ENCODE measurements at places on chromosomes 5 and 9.

DNA sequence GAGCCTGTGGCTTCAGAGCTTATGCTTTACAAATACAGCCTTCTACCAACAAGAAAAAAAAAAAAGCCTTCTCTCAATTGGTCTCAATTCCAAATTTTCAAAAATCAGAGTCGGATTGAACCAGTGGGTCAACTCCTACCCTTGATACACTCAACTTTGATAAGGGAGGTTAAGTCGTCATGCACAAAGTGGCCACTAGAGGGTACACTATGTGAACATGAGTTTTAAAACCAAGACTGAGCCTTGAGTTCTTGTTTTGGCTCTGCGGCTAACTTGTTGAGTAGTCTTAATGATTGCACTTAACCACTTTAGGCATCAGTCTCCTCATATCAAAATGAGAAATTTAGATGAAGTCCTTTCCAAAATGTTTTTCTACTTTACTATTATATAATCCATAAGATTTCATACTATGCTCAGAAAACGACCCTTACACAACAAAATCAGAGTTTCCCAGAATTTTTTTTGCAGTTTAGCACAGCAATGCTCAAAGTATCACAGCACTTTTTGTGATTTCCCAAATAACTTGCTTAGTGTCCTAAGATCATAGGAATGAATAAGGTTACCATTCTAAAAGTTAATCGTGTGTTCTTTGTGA lies 92.9 kb upstream of the MTAP start:
- peak; percentile 67 for DNase-seq

DNA sequence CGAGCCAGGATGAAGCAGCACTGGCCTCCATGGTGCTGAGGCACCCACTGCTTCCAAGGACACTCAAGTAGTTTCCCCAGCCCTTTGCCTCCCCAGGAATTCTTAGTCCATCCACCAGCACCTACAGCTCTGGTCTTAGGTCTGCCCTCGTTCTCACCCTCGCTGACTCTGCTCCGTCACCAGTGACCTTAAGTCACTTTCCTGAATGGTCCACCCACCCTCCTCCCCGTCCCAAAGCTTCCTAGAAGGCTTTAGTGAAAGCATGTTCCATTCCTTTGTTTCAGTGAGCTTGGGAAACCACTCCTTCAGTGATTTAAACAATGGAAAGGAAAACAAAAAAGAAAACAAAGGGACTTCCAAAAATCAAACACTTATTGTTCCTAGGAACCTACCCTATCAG lies 54.6 kb upstream of the MAP3K1 start:
- DNase-seq: no peak

DNA sequence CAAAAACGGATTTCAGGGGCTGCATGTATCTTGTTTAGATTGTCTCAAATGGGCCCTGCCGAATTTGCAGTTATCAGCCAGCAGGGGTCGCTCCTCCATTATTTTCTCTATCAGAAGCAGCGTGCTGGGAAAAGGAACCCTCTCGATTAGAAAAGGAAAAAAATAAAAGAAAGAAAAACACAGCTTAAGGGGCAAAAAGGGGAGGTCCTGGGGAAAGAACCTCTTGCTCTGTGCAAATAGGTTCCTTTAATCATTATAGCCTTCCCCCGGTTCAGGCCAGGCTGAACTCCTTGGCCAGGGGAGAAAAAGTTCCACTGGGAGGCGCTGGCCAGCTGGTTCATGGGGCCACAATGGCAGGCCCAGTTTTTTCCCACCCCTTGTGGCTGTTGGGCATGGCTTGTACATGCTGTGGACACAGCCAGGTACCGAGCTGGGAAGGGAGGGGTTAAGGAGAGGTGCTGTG lies 25.0 kb upstream of the CAPSL start:
- DNase-seq: peak; percentile 10

DNA sequence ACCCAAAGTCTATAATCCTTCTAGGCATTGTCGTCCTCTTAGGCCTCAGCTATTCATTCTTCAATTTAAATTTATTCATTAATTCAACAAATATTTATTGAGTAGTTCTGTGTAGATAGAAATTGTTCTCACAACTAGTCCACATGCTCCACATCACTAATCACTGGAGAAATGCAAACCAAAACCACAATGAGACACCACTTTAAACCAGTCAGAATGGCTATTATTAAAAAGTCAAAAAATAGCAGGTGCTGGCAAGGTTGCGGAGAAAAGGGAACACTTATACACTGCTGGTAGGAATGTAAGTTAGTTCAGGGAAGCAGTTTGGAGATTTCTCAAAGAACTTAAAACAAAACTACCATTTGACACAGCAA lies 51.1 kb upstream of the TNFSF15 start:
- DNase-seq: no peak
